ENCODE measurements at places on chromosomes 13 and 19.

GRCh38 chr19:48552406-48553322 lies 692 bp downstream of the SULT2B1 start:
- DNase-seq = no peak

GRCh38 chr19:55711719-55712118 lies 26.5 kb downstream of the NLRP9 start:
- no peak for DNase-seq

DNA sequence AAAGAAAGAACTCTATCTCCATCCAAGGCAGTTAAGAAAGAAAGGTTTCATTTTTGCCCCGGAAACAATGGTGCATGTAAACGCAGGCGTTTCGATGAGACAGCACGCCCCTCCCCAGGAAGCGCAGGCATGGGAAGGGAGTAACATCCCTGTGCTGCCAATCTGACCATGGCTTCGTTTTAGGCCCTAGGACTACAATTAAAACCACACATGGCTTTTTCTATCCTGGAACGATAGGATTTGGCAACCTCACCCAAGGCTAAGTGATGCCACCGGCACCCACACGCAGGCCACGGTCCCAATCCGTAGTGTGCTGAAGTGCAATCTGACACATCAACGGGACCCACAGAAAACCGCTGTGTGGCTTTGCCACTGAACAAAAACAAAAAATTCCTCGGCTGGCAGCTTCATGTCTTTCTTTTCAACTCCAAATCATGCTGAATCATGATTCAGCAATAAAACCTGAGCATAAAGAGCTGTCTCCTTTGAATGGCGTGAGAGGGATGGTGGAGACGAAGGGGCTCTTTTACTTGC lies 24.2 kb downstream of the RANBP3 start:
- no peak for DNase-seq

DNA sequence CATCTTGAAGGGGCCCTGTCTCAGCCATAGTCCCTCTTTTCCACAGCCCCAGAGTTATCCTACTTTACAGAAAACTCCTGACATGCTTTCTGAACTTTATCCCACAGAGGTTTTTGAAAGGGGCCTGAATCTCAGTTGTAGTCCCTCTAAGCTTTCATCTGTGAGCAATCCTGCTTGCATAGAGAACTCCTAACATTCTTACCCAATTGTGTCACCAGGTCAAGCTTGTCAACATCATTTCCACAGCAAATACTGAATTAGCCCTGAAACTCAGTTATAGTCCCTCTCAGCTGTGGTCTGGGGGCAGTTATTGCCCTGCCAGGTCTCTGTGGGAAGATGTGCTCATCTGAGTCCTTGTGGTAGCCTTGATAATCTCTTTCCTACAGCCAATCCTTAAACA lies 2190.3 kb upstream of the PCDH20 start:
- DNase-seq = no peak

DNA sequence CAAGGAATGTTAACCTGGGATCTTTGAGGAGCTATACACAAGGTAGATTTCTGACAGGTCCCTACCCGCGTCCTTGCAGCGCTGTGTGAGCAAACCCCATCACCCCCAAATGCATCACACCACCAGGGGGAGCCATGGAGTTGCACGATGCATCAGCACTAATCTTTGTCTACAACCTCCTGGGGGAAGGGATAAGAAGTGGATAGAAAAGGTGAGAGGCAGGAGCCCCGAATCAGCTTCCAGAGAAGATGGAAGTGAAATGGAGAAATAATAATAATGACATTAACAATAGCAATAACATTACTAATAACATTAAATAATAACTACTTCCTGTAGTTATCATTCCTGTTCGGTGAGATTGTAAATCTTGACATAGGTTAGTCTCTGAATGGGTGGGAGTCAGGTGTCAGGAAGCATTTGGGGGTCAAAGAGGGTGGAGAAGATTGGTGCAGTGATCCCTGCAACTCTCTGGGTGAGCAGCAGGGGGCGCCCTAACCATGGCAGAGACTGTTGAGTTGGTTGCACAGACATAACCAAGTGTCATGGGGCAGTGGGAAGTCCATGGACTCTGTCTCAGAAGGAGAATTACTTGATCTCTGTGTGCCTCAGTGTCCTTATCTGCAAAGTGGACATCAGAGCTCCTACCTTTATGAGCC lies 16.5 kb downstream of the SIGLEC7 start:
- DNase-seq = peak; percentile 42
